Muscle of leg (tissue), 16 donors: ENCODE measurements at places on chromosomes 2 and 18. TPM values are rescaled to one million over a fixed set of nuclear protein-coding genes. Genes with fewer than 3 reads are reported as not detected.

CHRNG gene
- 75.0 TPM for polyA plus RNA-seq

POTEI gene
- polyA plus RNA-seq = not detected

DNA sequence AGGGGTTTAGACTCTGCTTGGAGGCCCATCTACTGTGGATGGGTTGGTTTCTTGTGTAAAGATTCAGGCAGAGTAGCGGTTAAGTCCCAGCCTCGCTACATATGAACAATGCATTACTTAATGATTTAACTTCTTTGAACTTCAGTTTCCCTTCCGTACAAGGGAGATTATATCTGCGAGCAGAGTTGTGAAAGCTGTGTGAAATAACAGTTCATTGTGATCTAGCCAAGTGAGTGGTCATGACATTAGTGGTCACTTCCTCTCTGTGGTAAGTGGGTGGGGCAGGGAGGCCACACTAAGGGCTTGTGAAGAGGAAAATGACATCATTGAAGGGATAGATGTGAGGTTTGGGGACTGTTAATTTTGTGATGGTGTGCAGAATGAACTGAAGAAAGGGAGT is 14.1 kb upstream of the MEX3C start:
- no peaks in the 10 kb centered on the region for H3K4me1 ChIP-seq
- H3K27me3 ChIP-seq = no peaks in the 10 kb centered on the region
- H3K36me3 ChIP-seq = no peaks in the 10 kb centered on the region
- no peak overlapping the region for H3K4me3 ChIP-seq
- H3K27ac ChIP-seq = no peak overlapping the region

- no peaks in the 10 kb centered on the region for H3K36me3 ChIP-seq
- no peaks in the 10 kb centered on the region for H3K27me3 ChIP-seq
- no peaks in the 10 kb centered on the region for H3K4me1 ChIP-seq
Measured at GRCh38 chr2:79275197-79275596, 115.6 kb upstream of the REG3A start.

GRCh38 chr2:230318190-230319121 is 8.5 kb upstream of the SP140L start:
- no peak overlapping the region for H3K4me3 ChIP-seq
- no peak for DNase-seq
- H3K36me3 ChIP-seq = no peaks in the 10 kb centered on the region

GRCh38 chr2:22209545-22209944 is 1085.8 kb downstream of the TDRD15 start:
- H3K4me1 ChIP-seq = no peaks in the 10 kb centered on the region
- H3K27ac ChIP-seq = no peak overlapping the region

- no peaks in the 10 kb centered on the region for H3K4me1 ChIP-seq
- H3K4me3 ChIP-seq = no peak overlapping the region
- H3K27me3 ChIP-seq = no peaks in the 10 kb centered on the region
- H3K27ac ChIP-seq = no peak overlapping the region
Measured at GRCh38 chr2:231323316-231323715, 72.2 kb upstream of the B3GNT7 start.

- no peak overlapping the region for H3K4me3 ChIP-seq
- H3K4me1 ChIP-seq = peaks cover 7% of the 10 kb centered on the region
- H3K36me3 ChIP-seq = no peaks in the 10 kb centered on the region
- H3K27ac ChIP-seq = no peak overlapping the region
- H3K27me3 ChIP-seq = no peaks in the 10 kb centered on the region
Measured at GRCh38 chr2:11940121-11940743, 193.8 kb downstream of the LPIN1 start.

DNA sequence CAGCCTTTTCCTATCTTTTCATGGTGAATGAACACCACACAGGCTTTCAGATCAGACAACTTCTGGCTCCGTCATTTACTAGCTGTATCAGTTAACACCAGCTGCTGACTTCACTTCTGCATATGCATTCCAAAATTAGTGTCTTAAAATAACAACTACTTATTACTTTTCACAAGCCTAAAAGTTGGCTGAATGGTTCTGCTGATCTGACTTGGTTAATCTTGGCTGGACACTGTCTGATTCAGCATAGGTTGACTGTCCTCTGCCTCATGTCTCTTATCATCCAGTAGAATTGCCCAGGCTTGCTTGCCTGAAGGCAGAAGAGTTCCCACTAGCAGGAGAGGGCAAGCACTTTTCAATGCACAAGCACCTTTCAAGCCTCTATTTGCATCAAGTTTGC is 72.7 kb downstream of the MARCHF4 start:
- H3K27ac ChIP-seq = no peak overlapping the region
- H3K36me3 ChIP-seq = no peaks in the 10 kb centered on the region
- DNase-seq = no peak
- H3K4me3 ChIP-seq = no peak overlapping the region
- H3K4me1 ChIP-seq = peaks cover 3% of the 10 kb centered on the region

GRCh38 chr2:172440795-172441194 is 13.4 kb downstream of the ITGA6 start:
- H3K27ac ChIP-seq = no peak overlapping the region
- H3K4me1 ChIP-seq = peaks cover 24% of the 10 kb centered on the region
- no peaks in the 10 kb centered on the region for H3K27me3 ChIP-seq
- DNase-seq = no peak
- H3K4me3 ChIP-seq = no peak overlapping the region
